OCI-M1 (cell line): ENCODE measurements at places on chromosomes 4 and X.
A peak's percentile ranks its signal among the peaks of the same experiment; 100 is the strongest.

GRCh38 chrX:33078273-33078672 is 133.1 kb downstream of the DMD start:
- peak; percentile 1 for DNase-seq

- DNase-seq: no peak
These were observed 30.6 kb upstream of the CTSO start for GRCh38 chr4:155984106-155984797.

- DNase-seq: no peak
These were observed 193.9 kb upstream of the GPC4 start for GRCh38 chrX:133609166-133609565.

GRCh38 chr4:138961129-138961528 is 54.5 kb upstream of the NOCT start:
- no peak for DNase-seq

DNA sequence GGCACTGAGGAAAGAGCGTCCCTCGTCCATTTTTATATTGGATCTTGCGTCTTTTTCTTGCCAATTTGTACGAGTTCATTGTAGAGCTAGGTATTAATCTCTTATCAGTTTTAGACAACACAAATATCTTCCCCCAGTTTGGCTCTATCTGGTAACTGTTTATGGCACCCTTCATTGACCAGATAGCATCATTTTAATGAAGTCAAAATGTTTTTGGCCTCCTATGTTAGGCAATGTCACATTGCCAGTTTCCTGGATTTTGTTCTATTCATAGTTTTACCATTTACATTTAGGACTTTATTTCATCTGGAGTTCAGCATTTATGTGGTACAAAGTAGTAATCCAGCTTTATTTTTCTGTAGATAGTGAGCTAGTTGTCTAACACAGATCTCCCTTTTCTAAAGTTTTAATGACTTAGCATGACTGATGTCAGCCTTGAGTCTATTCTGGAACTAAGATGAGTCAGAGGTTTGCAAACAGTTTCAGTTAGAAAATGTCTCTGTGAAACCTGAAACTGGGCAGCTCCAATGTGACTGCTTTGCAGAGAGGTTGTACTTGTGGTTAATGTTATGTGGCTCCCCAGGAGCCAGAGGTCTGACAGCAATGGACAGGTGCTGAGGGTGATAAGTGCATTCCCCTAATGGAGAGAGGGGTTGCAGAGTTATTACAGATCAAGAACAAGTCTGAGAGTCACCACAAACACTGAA is 5.3 kb upstream of the STBD1 start:
- peak; percentile 96 for DNase-seq

- no peak for DNase-seq
These were observed 247 bp upstream of the PPA2 start for GRCh38 chr4:105474099-105474518.

- peak; percentile 46 for DNase-seq
These were observed 134.1 kb downstream of the OR13H1 start for GRCh38 chrX:131677655-131678628.

DNA sequence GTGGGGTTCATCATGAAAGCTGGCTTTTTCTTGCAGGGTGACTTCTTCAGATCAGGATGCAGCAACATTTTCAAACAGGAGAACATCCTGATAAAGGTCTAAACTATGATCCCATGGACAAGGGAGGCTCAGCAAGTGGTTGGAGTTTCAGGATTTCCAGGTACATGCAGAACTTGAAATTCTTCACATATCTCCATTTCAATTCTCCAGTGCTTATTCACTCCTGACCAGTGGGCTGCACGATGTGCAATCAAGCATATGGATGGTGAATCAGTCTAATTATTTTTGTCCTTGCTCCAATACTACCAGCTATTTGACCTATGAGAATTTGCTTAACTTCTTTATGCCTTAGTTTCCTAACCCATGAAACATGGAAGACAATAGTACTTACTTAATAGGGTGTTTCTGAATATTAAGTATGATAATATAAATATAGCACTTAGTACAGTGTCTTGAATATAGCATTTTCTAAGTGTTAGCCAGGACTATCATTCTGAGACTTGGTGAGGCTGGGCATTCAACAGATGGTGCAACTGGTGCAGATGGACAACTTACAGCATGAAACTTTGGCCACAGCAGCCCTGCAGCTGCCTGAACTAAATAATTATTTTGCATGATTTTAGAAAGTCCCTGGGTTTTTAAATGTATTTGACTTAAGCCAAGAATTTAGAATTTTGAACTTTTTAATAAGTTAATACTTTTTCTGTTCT is 92.4 kb downstream of the HPGD start:
- DNase-seq: no peak

DNA sequence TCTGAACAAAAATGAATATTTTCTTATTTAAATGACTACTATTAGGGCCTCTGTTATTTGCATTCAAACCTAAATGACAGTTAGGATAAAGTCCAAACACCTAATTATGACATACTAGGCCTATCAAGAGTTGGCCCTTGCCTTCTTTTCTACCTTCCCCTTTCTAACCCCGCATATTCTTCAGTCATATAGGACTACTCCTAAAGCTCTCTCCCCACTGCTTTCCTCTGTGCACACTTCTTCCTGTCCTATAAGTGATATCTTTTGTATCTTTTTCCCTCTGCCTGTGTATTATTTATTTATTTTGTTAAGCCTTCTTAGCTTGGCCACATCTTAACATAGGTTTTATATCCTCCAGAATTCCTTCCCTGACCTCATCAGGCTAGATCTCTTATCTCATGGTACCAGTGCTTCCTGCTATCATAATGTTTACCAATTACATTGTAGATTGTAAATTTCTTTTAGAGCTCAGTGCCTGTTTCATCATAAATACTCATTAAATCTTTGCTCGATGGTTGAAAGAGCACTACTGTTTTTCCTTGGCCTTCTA is 22.5 kb downstream of the ERVMER34-1 start:
- DNase-seq: peak; percentile 43

GRCh38 chr4:174107746-174108354 is 175.6 kb downstream of the FBXO8 start:
- peak; percentile 88 for DNase-seq
